Vagina (tissue), 2 donors: ENCODE measurements at places on chromosomes 7 and 10. TPM values are rescaled to one million over a fixed set of nuclear protein-coding genes. Genes with fewer than 3 reads are reported as not detected.

The KLHL7 gene
- total RNA-seq, result 21.6 TPM

The FXYD4 gene
- not detected for total RNA-seq

The NCF1 gene
- total RNA-seq, result not detected

The SPDYE11 gene
- not detected for total RNA-seq

The EFCAB10 gene
- not detected for total RNA-seq

The ZNF92 gene
- 6.1 TPM for total RNA-seq

The FAM24B gene
- total RNA-seq, result not detected

The SMKR1 gene
- not detected for total RNA-seq

The RBP3 gene
- total RNA-seq, result not detected

The HOXA13 gene
- total RNA-seq, result 14.5 TPM

DNA sequence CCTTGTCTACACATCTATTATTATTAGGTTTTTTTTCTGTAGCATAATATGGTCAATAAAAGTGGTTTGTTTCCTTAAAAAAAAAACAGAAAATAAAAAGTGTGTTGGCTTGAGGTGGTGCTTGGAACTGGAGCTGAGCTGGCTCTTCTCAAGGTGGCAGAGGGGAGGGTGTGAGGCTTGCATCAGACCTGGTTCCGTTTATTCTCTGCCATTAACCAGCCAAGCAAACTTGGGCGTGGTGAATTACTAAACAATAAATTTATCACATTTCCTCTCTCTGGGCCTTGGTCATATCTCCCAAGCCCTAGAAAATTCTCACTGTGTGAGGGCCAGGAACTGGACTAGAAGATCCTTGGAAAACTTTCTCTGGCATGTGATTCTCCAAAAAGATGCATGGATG is 427.5 kb upstream of the MKI67 start:
- no peak overlapping the region for H3K4me3 ChIP-seq
- H3K36me3 ChIP-seq, result no peaks in the 10 kb centered on the region
- DNase-seq, result no peak
- no peaks in the 10 kb centered on the region for H3K27me3 ChIP-seq
- no peak overlapping the region for H3K27ac ChIP-seq
- H3K4me1 ChIP-seq, result no peaks in the 10 kb centered on the region

- H3K4me1 ChIP-seq, result peaks cover 14% of the 10 kb centered on the region
- H3K36me3 ChIP-seq, result no peaks in the 10 kb centered on the region
- H3K27ac ChIP-seq, result no peak overlapping the region
- no peaks in the 10 kb centered on the region for H3K27me3 ChIP-seq
- no peak overlapping the region for H3K4me3 ChIP-seq
Observed at GRCh38 chr7:45980181-45980905, 59.3 kb upstream of the IGFBP3 start.

GRCh38 chr7:21461282-21461681 is 33.4 kb downstream of the SP4 start:
- H3K36me3 ChIP-seq, result no peaks in the 10 kb centered on the region
- no peaks in the 10 kb centered on the region for H3K27me3 ChIP-seq
- DNase-seq, result no peak
- H3K4me1 ChIP-seq, result no peaks in the 10 kb centered on the region

GRCh38 chr7:117158941-117159697 is 163.7 kb downstream of the WNT2 start:
- no peaks in the 10 kb centered on the region for H3K36me3 ChIP-seq
- no peak for DNase-seq
- H3K4me1 ChIP-seq, result peaks cover 21% of the 10 kb centered on the region
- H3K4me3 ChIP-seq, result no peak overlapping the region

GRCh38 chr10:34121781-34122622 is 693.1 kb downstream of the PARD3 start:
- H3K4me3 ChIP-seq, result no peak overlapping the region
- no peaks in the 10 kb centered on the region for H3K27me3 ChIP-seq
- DNase-seq, result no peak
- H3K27ac ChIP-seq, result no peak overlapping the region

GRCh38 chr7:95334447-95334846 is 10.1 kb upstream of the PON1 start:
- H3K27me3 ChIP-seq, result no peaks in the 10 kb centered on the region
- no peak overlapping the region for H3K4me3 ChIP-seq
- no peaks in the 10 kb centered on the region for H3K36me3 ChIP-seq
- H3K27ac ChIP-seq, result no peak overlapping the region
- no peak for DNase-seq

DNA sequence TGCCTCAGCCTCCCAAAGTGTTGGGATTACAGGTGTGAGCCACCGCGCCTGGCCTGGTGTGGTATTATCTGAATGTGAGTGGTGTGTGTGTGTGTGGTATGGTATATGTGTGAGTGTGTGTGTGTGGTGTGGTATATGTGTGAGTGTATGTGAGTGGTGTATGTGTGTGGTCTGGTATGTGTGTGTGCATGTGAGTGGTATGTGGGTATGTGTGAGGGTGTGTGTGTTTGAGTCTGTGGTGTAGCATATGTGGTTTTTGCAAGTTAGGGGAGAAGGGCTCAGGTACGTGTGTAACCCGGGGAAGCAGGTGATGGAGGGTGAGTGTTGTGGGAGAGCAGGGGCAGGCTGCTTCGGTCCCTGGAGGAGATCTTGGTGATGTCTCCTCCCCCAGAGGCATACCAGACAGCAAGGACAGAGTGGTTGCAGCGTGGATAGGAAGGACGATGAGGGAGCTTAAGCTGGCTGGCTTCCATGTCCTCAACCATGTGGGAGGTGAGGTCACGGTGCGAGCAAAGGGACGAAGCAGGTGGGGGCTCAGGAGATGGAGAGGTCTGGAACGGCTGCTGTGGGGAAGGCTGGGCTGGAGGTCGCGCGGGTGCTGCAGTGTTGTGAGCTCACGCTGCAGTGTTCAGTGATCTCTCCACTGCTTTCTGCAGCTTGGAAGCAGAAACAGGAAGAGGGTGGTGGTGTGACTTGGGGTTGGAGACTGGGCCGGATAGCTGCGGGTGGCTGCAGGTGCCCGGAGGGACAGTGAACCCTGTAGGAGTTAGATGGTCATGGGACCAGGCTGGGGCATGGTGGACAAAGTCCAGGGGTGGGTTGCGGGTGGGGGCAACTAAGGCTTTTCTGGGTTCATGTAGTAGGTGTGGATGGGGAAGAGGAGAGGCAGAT is 5.0 kb downstream of the ZYX start:
- H3K27me3 ChIP-seq, result no peaks in the 10 kb centered on the region
- peaks cover 65% of the 10 kb centered on the region for H3K4me1 ChIP-seq
- no peaks in the 10 kb centered on the region for H3K36me3 ChIP-seq
- no peak for DNase-seq

DNA sequence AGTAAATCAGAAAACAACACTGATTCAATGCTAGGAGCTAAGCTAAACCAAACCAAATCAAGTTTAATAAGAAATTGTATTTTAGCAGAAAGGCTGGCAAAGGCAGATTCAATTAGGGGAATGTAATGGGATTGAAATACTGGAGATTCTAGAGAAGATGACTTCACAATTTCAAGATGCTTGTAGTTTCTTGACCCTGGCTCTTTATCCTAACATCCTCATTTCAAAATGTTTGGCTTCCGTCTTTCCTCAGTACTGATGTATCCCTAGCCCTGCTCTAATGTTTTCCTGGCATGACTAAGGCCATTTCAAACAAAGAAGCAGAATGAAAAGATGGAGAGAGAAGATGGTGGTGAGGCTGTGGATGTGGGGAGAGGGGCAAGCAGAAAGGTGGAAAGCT is 2.7 kb upstream of the JCAD start:
- no peaks in the 10 kb centered on the region for H3K27me3 ChIP-seq
- no peak overlapping the region for H3K4me3 ChIP-seq
- H3K27ac ChIP-seq, result no peak overlapping the region
- peaks cover 12% of the 10 kb centered on the region for H3K4me1 ChIP-seq
- DNase-seq, result no peak
- H3K36me3 ChIP-seq, result no peaks in the 10 kb centered on the region

GRCh38 chr7:141366091-141366621 is 185.1 kb upstream of the AGK start:
- H3K4me1 ChIP-seq, result no peaks in the 10 kb centered on the region
- H3K27me3 ChIP-seq, result no peaks in the 10 kb centered on the region
- H3K4me3 ChIP-seq, result no peak overlapping the region

- H3K4me3 ChIP-seq, result no peak overlapping the region
- no peak overlapping the region for H3K27ac ChIP-seq
- no peaks in the 10 kb centered on the region for H3K36me3 ChIP-seq
- H3K4me1 ChIP-seq, result no peaks in the 10 kb centered on the region
- no peak for DNase-seq
Observed at GRCh38 chr10:77463499-77463898, 174.1 kb downstream of the KCNMA1 start.

- peaks cover 25% of the 10 kb centered on the region for H3K4me1 ChIP-seq
- H3K36me3 ChIP-seq, result no peaks in the 10 kb centered on the region
- H3K4me3 ChIP-seq, result peak overlapping the region; percentile 68
- H3K27ac ChIP-seq, result peak overlapping the region; percentile 92
- no peaks in the 10 kb centered on the region for H3K27me3 ChIP-seq
Observed at GRCh38 chr10:17199351-17199804, 2.1 kb downstream of the TRDMT1 start.

DNA sequence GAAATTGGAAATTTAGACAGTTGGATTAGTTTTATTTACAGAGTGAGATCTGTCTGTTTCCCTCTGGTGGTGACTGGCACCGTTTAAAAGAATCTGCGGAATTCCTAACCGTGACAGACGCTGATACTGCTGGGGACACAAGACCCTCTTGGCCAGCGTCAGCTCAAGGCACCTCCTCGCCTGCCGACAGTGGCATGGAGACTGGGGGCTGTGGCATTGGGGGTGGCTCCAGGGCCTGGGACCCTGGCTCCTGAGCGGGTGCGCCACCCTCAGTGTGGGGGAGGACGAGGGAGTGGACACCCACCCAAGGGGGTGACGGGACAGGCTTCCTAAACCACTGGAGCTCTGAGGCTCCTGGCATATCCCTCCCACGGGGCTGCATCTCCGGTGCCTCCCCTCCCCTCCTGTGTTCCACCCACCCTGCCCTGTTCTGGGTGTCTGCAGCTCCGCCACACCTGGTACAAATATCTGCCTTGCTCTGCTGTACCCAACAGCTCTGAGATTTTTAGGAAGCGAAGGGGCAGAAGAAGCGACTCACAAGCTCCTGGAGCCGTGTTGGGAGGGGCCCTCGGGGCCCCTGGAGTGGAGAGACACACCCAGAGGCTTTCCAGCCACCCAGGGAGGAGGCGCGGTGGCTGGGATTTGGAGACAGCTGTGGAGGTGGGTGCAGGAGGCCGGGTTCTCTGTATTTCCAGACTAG is 178.7 kb downstream of the DNAJB6 start:
- H3K4me3 ChIP-seq, result no peak overlapping the region
- no peaks in the 10 kb centered on the region for H3K27me3 ChIP-seq
- peak; percentile 81 for DNase-seq
- H3K27ac ChIP-seq, result no peak overlapping the region
- no peaks in the 10 kb centered on the region for H3K4me1 ChIP-seq
- H3K36me3 ChIP-seq, result no peaks in the 10 kb centered on the region

DNA sequence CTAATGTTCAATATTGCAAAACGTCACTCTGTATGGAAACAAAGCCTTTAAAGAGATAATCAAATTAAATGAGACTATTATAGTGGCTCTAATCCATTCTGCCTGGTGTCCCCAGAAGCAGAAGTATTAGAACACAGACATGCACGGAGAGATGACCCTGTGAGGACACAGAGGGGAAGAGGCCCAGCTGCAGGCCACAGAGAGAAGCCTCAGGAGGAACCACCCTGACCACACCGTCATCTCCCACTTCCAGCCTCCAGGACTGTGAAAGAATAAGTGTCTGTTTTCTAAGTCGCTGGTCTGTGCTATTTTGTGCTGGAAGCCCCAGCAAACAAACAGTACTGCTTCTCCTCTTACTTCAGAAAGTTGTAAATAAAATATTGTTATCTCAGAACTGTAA is 283.5 kb upstream of the ADARB2 start:
- no peak for DNase-seq
- H3K27ac ChIP-seq, result no peak overlapping the region
- H3K27me3 ChIP-seq, result no peaks in the 10 kb centered on the region
- H3K36me3 ChIP-seq, result no peaks in the 10 kb centered on the region

DNA sequence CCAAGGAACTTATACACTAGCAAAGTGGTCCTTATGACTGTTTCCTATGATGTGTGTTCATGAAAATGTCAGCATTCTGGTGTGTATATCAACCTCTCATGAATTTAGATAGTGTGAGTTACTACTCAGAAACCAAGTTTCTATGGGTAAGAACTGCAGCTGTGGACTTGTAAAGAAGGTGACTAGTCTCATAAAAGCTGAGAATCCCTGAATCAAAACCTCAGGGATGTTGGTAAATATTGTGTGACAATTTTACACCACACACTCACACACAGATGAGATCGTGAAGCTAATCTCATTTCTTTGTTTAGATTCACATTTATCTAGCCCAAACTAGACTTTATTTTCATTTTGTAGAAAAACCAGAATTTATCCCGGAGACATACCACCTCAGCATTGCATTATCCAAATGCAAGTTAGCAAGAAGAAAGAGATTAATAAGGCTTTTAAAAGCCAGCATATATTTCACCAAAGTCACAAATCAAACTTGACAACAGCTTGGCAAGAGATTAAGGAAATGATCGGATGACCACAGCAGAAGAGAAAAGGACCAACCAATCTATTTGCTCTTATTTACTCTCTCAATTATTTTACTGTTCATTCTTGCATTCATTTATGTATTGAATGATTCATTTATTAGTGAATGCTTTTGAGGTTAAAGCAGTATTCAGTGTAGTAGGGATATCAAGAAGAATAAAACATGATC is 92.9 kb downstream of the PLXDC2 start:
- peak overlapping the region; percentile 15 for H3K27ac ChIP-seq
- no peak overlapping the region for H3K4me3 ChIP-seq
- DNase-seq, result no peak
- H3K27me3 ChIP-seq, result no peaks in the 10 kb centered on the region
- H3K36me3 ChIP-seq, result no peaks in the 10 kb centered on the region
- peaks cover 12% of the 10 kb centered on the region for H3K4me1 ChIP-seq

- DNase-seq, result no peak
- no peak overlapping the region for H3K27ac ChIP-seq
- no peaks in the 10 kb centered on the region for H3K27me3 ChIP-seq
Observed at GRCh38 chr10:70549962-70550458, 52.5 kb downstream of the PRF1 start.

- H3K4me3 ChIP-seq, result no peak overlapping the region
- H3K27me3 ChIP-seq, result no peaks in the 10 kb centered on the region
- H3K27ac ChIP-seq, result no peak overlapping the region
- H3K4me1 ChIP-seq, result no peaks in the 10 kb centered on the region
- no peaks in the 10 kb centered on the region for H3K36me3 ChIP-seq
- DNase-seq, result no peak
Observed at GRCh38 chr10:8245131-8245813, 190.8 kb downstream of the GATA3 start.

DNA sequence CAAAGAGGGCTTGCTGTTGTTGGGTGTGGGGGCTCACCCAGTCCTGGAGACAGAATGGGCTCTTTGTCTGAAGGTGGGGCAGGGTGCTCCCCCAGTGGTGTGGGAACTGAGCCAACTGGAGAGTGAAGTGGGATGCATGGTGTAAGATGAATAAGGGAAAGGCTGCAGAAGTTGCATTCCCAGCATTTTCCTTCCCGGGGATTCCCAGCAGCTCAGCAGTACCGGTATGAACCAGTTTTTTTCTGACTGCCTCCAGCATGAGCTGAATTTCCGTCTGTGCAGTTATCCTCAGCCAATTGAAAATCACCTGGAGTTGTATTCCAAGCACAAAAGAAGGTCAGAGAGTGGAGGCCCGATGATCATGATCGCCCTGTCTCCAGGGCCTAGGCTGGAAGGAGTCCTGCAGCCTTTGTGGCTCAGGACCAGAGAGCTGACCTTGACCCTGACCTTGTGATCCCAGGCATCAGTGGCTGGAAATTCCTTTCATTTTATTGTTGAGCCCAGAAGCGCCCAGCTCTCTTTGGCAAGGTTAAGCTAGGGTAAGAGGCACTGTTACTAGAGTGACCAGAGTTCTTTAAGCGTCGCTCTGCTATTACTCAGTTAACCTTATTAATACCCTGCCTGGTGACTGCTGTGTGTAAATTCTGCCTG is 33.4 kb downstream of the OGDH start:
- H3K4me1 ChIP-seq, result peaks cover 57% of the 10 kb centered on the region
- DNase-seq, result no peak
- H3K4me3 ChIP-seq, result no peak overlapping the region
- H3K36me3 ChIP-seq, result no peaks in the 10 kb centered on the region
- peak overlapping the region; percentile 87 for H3K27ac ChIP-seq
- no peaks in the 10 kb centered on the region for H3K27me3 ChIP-seq
